ENCODE measurements at places on chromosomes 1 and 21. TPM values are rescaled to one million over a fixed set of nuclear protein-coding genes. Genes with fewer than 3 reads are reported as not detected.

Gene NEXN
- polyA plus RNA-seq = 0.84 TPM

Gene TPRG1L
- 47.7 TPM for polyA plus RNA-seq

Gene OR2L8
- polyA plus RNA-seq = not detected

Gene TSPAN2
- 7.1 TPM for polyA plus RNA-seq

Gene CHRM3
- polyA plus RNA-seq = not detected

Gene OPRD1
- 0.02 TPM for polyA plus RNA-seq

Gene HSD17B7
- 22.6 TPM for polyA plus RNA-seq

Gene LYPD8
- not detected for polyA plus RNA-seq

Gene FABP3
- not detected for polyA plus RNA-seq

Gene FAM151A
- not detected for polyA plus RNA-seq

Gene ACTN2
- polyA plus RNA-seq = not detected

GRCh38 chr1:207863893-207864535, 46.9 kb downstream of the CD34 start:
- H3K27ac ChIP-seq = no peak overlapping the region
- peak overlapping the region; percentile 20 for H3K4me3 ChIP-seq
- no peaks in the 10 kb centered on the region for H3K27me3 ChIP-seq
- peaks cover 83% of the 10 kb centered on the region for H3K4me1 ChIP-seq
- H3K36me3 ChIP-seq = peaks cover 15% of the 10 kb centered on the region
- peak; percentile 35 for DNase-seq

- no peaks in the 10 kb centered on the region for H3K4me1 ChIP-seq
- H3K36me3 ChIP-seq = no peaks in the 10 kb centered on the region
- no peak overlapping the region for H3K27ac ChIP-seq
- H3K4me3 ChIP-seq = no peak overlapping the region
- no peak for DNase-seq
- no peaks in the 10 kb centered on the region for H3K27me3 ChIP-seq
These were observed 74.9 kb upstream of the ZC3H11B start for GRCh38 chr1:219687779-219688178.

DNA sequence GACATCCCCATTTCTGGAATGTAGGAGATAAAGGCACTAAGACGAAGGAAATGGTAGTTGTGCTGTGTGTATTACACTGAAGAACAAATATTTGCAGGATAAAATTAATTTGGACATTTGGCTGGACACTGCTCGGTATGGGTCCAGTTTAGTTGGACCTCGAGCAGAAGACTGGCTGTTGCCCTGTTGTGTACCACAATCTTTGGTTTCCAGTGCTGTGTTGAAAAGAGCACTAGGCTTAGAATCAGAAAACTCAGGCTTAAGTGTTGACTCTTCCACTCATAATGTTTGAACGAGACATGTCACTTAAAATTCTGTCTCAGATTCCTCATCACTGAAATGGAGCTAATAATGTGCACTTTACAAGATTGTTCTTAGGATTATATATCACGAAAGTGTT, 1.2 kb upstream of the ARPC5 start:
- H3K4me1 ChIP-seq = peaks cover 23% of the 10 kb centered on the region
- peaks cover 5% of the 10 kb centered on the region for H3K36me3 ChIP-seq
- no peak overlapping the region for H3K27ac ChIP-seq
- peak overlapping the region; percentile 84 for H3K4me3 ChIP-seq

DNA sequence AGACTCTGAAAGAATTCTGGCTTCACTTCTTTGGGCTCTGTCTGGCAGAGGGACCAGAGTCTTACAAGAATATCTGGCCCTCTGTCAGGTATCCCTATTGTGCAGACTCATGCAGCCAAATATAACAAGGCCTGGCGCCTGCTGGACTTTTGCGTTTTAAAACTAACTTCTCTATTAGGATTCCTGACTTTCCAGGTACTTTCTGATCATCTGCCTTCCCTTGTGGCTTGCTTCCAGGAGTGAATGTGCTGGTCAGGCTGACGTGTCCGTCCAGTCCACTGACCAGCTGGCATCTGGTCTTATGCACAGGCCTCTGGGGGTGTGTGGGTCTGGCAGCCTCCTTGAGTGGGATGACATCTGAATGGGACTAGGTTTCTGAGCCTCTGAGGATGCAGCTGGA, 8.6 kb upstream of the RAB29 start:
- peaks cover 9% of the 10 kb centered on the region for H3K4me1 ChIP-seq
- no peak overlapping the region for H3K4me3 ChIP-seq
- no peak overlapping the region for H3K27ac ChIP-seq
- no peak for DNase-seq
- no peaks in the 10 kb centered on the region for H3K36me3 ChIP-seq

GRCh38 chr1:70966018-70966638, 81.5 kb downstream of the PTGER3 start:
- no peaks in the 10 kb centered on the region for H3K27me3 ChIP-seq
- no peaks in the 10 kb centered on the region for H3K36me3 ChIP-seq
- no peaks in the 10 kb centered on the region for H3K4me1 ChIP-seq
- H3K27ac ChIP-seq = no peak overlapping the region
- no peak overlapping the region for H3K4me3 ChIP-seq
- no peak for DNase-seq

- H3K4me1 ChIP-seq = no peaks in the 10 kb centered on the region
- no peak for DNase-seq
- no peaks in the 10 kb centered on the region for H3K36me3 ChIP-seq
- H3K4me3 ChIP-seq = no peak overlapping the region
- no peaks in the 10 kb centered on the region for H3K27me3 ChIP-seq
These were observed 30.0 kb upstream of the SDE2 start for GRCh38 chr1:226029093-226029496.

- peak; percentile 42 for DNase-seq
- H3K4me3 ChIP-seq = peak overlapping the region; percentile 23
- no peaks in the 10 kb centered on the region for H3K36me3 ChIP-seq
- H3K4me1 ChIP-seq = peaks cover 32% of the 10 kb centered on the region
These were observed 60.7 kb upstream of the ATP5PO start for GRCh38 chr21:33976082-33977016.

GRCh38 chr1:108046026-108046425, 81.0 kb upstream of the VAV3 start:
- DNase-seq = no peak
- H3K27ac ChIP-seq = no peak overlapping the region
- H3K4me3 ChIP-seq = no peak overlapping the region

GRCh38 chr1:211874521-211875347, 44.2 kb upstream of the LPGAT1 start:
- no peaks in the 10 kb centered on the region for H3K27me3 ChIP-seq
- no peaks in the 10 kb centered on the region for H3K4me1 ChIP-seq
- H3K4me3 ChIP-seq = no peak overlapping the region
- DNase-seq = no peak
- H3K27ac ChIP-seq = no peak overlapping the region

DNA sequence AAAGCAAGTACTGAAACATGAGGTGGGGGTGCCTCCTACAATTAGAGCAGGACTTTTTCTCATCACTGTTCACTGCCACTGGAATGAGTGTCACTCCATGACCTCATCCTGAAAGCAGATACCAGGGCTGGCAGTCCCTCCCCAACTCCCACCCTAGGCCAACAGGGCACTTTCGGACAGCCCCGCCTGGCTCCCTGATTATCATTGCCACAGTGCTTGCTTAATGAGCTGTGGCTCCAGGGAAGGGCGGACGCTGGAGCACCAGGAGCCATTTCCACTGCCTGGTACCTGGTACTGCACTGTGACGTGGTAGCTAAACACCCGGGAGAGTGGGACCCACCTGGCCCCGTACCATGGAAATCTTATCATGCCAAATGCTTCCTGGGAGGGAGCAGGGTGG, 22.3 kb downstream of the SLC9A1 start:
- peaks cover 23% of the 10 kb centered on the region for H3K4me1 ChIP-seq
- no peak overlapping the region for H3K27ac ChIP-seq
- H3K36me3 ChIP-seq = no peaks in the 10 kb centered on the region
- no peak overlapping the region for H3K4me3 ChIP-seq

DNA sequence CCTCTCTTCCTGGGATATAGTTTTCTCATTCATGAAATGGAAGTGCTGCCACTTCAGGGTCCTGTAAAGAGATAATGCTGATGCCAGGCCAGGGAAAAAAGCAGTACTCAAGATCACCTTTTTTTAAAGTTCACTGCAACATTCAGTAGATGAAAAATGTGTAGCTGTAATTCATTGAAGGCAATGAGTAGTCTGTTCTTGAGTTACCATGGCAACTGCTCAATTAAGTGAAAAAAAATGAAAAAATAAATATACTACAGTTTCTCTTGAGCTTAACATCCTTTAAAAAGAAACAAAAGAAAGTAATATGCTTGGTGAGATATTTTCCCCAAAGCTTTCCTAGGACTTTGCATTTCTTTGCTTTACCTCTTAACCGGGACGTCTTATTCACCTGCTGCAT, 183.3 kb downstream of the AK5 start:
- H3K27ac ChIP-seq = no peak overlapping the region
- H3K4me3 ChIP-seq = no peak overlapping the region
- H3K4me1 ChIP-seq = no peaks in the 10 kb centered on the region
- DNase-seq = no peak
- no peaks in the 10 kb centered on the region for H3K36me3 ChIP-seq

- H3K4me1 ChIP-seq = peaks cover 83% of the 10 kb centered on the region
- H3K27me3 ChIP-seq = no peaks in the 10 kb centered on the region
- H3K27ac ChIP-seq = peak overlapping the region; percentile 47
- peak overlapping the region; percentile 72 for H3K4me3 ChIP-seq
These were observed 32.7 kb upstream of the WASF2 start for GRCh38 chr1:27522432-27523336.

DNA sequence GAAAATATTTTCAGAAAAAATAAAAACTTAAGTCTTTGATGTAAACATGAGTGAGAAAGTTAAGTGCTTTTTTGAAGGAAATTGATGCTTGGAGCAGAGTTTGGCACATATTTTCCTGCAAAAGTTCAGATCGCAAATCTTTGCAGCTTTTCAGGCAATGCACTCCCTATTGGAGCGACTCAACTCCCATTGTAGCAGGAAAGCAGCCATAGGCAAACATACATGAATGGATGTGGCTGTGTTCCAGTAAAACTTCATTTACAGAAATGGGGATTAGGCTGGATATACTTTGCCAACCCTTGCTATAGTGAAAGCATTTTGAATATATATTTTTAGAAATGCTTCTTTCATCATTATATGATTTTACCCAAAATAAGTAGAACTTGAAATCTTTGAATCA, 8.1 kb downstream of the AGL start:
- H3K27me3 ChIP-seq = no peaks in the 10 kb centered on the region
- no peaks in the 10 kb centered on the region for H3K36me3 ChIP-seq
- no peak for DNase-seq
- H3K4me3 ChIP-seq = no peak overlapping the region
- no peaks in the 10 kb centered on the region for H3K4me1 ChIP-seq
- no peak overlapping the region for H3K27ac ChIP-seq

DNA sequence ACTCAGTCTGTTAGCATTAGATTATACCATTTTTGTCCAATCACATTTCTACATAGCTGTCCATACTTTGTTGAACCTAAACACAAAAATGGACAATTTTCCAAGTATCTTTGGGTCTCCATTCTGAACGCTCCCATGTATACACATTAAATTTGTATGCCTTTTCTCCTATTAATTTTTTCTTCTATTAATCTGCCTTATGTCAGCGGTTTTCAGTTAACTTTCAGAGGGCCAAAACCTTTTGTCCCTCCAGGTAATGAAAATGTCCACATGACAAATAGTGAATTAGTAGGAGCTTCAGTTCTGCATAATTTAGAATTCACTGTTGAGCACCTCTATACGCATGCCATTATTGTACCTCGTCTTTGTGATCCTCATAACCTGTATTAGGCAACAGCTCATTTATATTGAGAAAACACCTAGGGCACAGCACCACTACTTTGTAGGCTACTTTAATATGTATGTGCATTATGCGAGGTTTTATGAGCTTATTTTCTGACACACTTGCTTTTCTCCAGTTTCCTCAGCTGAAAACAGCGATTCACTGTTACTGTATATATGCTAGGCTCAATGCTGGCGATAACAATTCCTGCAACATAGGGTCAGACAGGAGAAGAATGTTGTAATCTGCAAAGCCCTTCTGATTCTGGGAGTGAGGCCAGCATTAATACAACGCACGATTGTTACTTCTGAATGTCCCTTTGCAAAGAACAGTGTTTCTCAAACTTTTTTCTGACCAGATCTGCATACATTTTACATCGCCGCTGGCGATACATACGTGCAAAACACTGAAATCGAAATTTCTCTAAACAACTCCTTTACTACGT, 1.1 kb upstream of the ABCD3 start:
- H3K36me3 ChIP-seq = no peaks in the 10 kb centered on the region
- H3K27me3 ChIP-seq = no peaks in the 10 kb centered on the region
- H3K4me3 ChIP-seq = peak overlapping the region; percentile 50
- no peak for DNase-seq
- peaks cover 31% of the 10 kb centered on the region for H3K4me1 ChIP-seq

GRCh38 chr1:231584117-231584516, 42.5 kb upstream of the DISC1 start:
- no peaks in the 10 kb centered on the region for H3K36me3 ChIP-seq
- H3K4me3 ChIP-seq = no peak overlapping the region
- DNase-seq = no peak
- H3K4me1 ChIP-seq = no peaks in the 10 kb centered on the region
- no peaks in the 10 kb centered on the region for H3K27me3 ChIP-seq
- no peak overlapping the region for H3K27ac ChIP-seq

GRCh38 chr21:38166173-38166535, 90.6 kb upstream of the KCNJ15 start:
- no peak overlapping the region for H3K27ac ChIP-seq
- H3K4me1 ChIP-seq = no peaks in the 10 kb centered on the region
- no peaks in the 10 kb centered on the region for H3K36me3 ChIP-seq
- DNase-seq = no peak
- no peaks in the 10 kb centered on the region for H3K27me3 ChIP-seq
- H3K4me3 ChIP-seq = no peak overlapping the region

All from CD8-positive, alpha-beta memory T cell (primary cell).